ENCODE measurements at places on chromosomes 11 and 22. TPM values are rescaled to one million over a fixed set of nuclear protein-coding genes. Genes with fewer than 3 reads are reported as not detected.

DNA sequence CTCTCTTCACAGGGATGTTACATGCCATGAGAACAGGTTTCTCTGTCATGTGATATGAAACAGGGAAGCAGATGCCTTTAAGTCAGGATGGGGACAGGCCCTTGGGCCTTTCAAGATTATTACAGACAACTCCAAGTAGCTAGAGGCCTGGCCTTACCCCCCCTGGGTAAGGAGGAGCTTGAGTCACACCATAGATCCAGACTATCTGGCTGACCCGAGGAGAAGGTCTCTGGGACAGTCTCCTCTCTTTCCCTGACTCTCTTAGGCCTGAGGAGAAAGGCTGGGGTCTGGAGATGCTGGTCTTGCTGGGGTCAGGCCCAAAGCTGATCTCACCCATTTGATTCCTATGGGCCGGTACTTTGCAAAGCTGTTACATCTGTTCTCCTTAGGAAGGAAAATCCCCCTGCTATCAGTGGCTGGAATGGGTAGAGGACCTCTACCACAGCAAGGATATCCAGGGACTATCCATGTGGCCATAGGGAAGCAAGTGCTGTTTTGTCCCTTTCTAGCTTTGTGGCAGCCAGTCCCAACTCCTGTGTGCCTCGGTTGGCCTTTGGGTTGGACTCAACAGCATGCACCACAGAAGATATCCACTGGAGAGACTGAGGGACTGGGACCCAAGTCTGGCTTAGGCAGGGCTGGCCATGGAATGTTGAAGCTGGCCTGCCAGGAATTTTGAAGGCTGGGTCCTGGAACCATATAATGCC is 25.2 kb downstream of the RELT start:
- DNase-seq = no peak

PRPF19 gene
- 72.1 TPM for total RNA-seq

- no peak for DNase-seq
These were observed 28.8 kb upstream of the EXPH5 start for GRCh38 chr11:108622341-108622740.

OR10W1 gene
- total RNA-seq = not detected

GRCh38 chr11:19903620-19904069 is 191.0 kb downstream of the NAV2 start:
- DNase-seq = peak; percentile 87

DNA sequence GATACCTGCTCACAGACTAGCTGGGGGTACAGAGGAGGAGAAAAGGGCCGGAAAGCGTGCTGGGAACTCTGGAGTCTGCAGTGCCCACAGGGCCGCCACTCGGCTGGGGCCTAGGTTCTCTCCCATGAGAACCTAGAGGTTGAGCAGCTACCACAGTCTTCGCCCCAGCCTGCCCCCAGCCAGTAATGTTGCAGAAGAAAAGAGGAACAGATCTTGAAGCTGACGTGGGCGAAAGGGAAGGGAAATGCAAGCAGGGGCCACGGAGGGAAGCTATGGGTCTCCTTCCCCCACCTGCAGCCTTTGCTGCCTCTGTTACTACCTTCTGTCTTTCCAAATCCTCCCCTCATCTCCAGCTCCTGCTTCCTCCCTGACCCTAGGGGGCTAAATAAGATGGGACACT is 28.8 kb upstream of the P2RY2 start:
- DNase-seq = no peak

FAM83F gene
- total RNA-seq = 13.1 TPM

DNA sequence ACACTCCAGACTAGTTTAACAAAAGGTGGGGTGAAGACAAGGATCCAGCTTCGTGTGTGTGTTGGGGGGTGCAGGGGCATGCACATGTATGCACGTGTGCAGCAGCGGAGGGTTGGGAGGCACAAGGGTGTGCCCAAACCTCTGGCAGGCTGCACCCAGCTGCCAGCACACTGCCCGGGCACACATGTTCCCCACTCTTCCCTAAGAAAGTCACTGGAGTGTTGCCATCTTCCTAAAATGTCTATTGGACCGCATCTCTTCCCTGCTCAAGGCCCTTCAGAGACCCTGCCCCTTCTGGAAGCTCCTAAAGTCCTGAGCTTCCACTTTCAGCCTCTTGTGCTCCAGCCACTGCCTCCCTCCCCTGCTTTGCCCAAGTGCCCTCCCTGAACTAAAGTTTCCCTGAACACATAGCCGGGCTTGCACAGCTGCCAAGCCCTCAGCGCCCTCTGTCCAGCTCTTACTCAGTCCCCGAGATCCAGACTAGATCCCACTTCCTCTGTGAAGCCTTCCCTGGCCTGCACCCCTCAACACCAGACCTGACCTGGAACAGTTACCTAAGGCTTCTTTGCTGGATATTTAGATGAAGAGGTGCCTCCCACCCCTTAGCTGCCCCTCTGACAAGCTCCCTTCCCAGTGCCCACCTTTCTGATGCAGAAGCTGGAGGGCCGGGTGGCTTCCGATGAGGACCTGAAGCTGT is 6.0 kb downstream of the CFL1 start:
- peak; percentile 7 for DNase-seq

DNA sequence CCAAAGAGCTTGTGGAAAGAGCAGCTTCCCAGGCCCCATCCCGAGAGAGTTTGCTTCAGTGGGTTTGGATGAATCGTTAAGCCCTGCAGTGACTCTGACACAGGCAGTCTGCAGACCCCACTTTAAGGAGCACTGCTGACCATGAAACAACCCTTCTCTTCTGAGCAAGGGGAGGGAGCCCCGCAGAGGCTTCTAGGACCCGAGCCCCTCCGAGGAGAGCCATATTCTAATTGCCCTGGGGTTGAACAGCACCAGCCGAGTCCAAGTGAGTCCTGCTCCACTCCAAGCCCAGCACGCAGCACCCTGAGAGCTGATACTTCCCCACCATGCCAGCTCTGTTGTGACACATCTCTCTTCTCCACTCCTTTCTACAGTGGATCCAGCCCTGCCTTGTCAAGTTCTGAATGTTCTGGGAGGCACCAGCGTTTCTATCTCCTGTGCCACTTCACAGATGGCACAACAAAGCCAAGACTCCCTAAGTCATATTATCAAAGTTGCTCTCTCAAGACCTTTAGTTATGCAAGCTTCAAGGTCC is 10.4 kb downstream of the USP2 start:
- no peak for DNase-seq

PRR33 gene
- total RNA-seq = not detected

CST6 gene
- 5.9 TPM for total RNA-seq

DNA sequence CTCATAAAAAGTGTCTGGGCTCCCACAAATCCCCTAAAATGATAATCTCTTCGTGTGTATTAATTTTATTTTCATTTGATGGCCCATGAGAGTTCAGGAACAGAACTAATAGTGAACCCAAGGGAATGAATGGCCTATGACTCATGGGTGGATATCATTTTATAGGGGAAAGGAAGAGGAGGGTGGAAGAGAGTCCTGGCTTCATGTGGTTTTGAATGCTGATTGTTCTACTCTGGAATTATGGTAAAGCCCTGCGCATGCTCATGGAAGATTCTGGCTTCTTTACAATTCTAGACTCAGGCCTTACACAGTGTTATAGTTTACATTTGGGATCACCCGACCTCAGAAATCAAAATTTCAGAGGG is 35.2 kb downstream of the MAML2 start:
- no peak for DNase-seq

GRCh38 chr22:29563652-29564460 is 10.3 kb upstream of the THOC5 start:
- no peak for DNase-seq

CCDC81 gene
- 1.1 TPM for total RNA-seq

GRCh38 chr11:26742966-26743365 is 21.1 kb upstream of the SLC5A12 start:
- DNase-seq = no peak

RIC3 gene
- 30.7 TPM for total RNA-seq
